ENCODE measurements at places on chromosomes 2 and 18.

- DNase-seq: no peak
Observed at GRCh38 chr2:69689466-69689865, 45.9 kb upstream of the AAK1 start.

DNA sequence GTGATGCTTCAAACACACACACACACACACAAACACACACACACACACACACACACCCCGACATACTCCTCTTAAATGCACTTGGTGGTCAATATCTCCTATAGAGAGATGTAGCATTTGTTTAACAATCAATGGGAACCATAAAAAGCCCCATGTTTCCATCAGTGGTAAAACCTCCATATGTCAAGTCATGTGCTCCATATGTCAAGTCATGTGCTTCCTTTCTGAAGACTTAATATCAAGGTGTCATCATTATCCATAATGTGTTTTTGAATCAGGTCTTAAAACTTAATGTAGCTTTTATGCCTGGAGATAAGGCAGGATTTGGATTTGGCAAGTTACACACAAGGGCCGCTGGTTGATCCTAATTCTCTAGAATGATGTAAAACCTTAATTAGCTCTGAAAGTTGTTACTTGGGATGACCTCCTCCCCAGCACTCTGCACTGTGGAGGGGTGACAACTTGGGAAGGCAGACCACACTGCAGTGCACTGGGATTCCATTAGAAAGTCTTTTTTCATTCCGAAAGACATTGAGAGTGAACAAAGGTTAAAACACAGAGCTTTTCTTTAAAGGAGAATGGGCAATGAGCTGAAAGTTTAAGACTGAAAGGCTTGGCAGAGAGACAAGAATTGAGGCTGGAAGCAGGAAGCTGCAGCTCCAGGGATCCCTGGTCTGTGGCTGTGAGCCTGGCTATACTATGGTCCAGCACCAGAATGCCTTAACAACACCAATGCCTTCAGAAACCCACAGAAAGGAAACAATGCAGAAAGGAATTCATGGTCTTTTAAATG is 26.4 kb downstream of the ALK start:
- DNase-seq: no peak

DNA sequence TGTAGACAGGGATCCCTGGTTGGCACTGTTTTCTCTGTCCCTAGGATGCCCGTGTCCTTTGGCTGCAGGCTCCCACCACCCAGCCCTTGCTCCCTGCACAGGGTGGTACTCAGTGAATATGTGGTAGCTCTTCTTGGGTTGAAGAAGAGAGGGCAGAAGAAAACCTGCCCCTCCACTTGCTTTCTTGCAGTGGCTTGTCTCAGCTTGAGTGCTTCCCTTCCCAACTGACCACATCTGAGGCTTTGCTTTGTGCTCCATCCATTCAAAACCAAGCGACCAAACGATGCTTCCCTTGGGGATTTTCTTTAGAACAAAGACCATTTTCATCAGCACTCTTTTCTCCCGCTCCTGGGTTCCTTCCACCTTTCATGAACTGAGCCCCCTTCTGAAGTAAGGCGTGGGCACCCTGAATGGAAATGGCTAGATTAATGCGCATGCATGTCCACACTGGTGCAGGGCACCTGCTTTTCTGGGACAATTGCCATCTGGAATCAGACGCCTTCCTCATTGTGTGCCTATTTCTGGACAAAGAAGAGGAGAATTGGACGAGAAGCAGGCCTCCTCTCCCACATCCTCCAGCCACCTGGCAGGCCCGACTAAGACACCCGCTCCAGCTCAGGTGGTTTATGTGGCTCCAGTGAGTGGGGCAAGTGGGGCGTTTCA is 59.1 kb downstream of the ARL4C start:
- peak; percentile 37 for DNase-seq

- no peak for DNase-seq
Observed at GRCh38 chr2:1137913-1138391, 187.3 kb downstream of the SNTG2 start.

DNA sequence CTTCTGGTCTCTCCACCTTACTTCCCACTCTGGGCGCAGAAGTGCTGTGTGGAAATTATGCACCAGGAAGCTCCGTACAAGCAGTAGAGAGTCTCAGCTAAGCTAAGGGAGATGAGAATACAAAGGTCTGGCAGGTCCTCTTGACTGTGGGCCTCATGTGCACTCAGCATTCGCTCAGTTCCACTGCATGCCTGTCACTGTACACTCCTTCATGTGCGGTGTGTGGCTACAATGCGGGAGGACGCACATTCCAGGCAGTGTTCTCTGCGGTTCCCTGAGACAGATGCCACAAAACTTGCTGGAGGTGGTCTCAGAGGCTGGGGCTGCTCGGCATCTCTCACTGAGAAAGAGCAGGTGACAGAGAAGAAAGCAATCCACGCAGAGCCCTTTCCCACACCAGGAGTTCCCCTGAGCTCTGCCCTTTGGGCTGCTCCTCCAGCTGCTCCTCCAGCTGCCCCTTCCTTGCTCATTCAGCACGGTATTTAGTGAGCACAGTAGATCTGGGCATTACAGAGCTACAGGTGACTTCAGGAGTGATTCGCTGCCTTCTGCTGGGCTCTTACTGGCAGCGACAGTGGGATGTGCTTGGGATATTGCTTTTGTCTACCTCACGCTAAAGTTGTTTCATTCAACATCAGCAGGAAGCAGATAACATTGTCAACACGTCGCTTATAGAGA is 176.6 kb downstream of the SH3RF3 start:
- DNase-seq: no peak

- no peak for DNase-seq
Observed at GRCh38 chr2:101409699-101410098, 22.4 kb upstream of the CREG2 start.

GRCh38 chr2:47302308-47302707 is 100.6 kb upstream of the MSH2 start:
- DNase-seq: no peak

- no peak for DNase-seq
Observed at GRCh38 chr2:229044581-229044980, 226.5 kb downstream of the PID1 start.

DNA sequence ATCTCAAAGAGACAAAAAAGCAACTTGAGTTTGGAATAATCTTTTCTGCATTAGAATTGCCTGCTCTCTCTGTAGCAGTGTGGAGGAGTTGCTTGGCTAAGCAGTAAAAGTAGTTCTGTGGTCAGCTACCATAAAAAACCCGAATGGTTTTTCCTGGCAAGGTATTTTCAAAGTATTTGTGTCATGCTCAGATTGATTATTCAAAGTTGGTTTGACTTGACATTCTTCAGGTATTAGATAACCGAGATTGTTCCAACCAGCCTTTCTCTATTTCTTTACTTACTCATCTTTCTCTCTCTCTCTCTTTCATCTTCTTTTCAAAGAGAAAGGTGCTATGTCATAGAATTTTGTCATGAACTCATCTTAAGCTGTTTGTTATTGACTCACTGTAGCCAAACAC is 404.9 kb downstream of the CPS1 start:
- DNase-seq: no peak

GRCh38 chr2:108909275-108909823 is 79.7 kb downstream of the EDAR start:
- DNase-seq: no peak

- no peak for DNase-seq
Observed at GRCh38 chr2:156663757-156664409, 227.7 kb downstream of the GPD2 start.

GRCh38 chr2:112577756-112578155 is 6.7 kb upstream of the CHCHD5 start:
- no peak for DNase-seq

DNA sequence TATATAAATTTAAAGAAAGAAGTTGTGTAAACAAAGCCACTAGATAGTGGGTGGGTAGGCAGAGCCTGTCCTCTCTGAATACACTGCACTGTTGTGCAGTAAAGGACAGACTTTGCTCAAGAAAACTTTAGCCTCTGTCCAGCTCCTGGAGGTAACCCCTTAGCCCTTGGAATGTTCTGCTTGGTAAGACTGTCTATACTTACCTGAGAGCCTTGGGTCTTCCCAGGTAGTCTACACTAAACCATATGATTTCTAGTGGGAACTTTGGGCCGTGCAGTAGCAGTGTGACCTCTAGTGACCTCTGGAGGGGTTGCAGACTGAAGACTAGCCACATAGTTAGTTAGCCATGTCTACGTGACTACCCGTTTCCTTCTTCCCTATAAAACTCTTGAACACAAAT is 678.3 kb upstream of the NRXN1 start:
- peak; percentile 1 for DNase-seq

- DNase-seq: no peak
Observed at GRCh38 chr18:49486606-49486952, 455 bp downstream of the C18orf32 start.

GRCh38 chr2:164257742-164258141 is 363.5 kb downstream of the GRB14 start:
- DNase-seq: peak; percentile 13

GRCh38 chr2:161836664-161837063 is 212.4 kb downstream of the SLC4A10 start:
- DNase-seq: no peak

DNA sequence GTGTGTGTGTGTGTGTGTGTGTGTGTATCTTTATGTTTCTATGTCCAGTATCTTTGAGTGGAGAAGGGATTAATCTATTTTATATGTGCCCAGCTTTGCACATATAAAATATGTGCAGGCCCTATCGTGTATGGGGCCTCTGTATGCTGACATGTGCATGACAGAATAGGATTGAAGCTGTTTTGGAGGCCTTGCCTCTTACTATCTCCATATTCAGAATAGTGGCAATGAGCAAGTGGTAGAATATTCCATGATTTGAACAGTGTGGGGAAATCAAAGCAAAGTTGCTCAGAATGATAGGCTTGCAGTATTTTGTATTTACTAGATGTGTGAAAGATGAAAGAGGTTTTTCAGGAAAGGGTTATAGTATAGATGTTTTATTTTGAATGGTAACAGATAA is 480.8 kb downstream of the XIRP2 start:
- no peak for DNase-seq

DNA sequence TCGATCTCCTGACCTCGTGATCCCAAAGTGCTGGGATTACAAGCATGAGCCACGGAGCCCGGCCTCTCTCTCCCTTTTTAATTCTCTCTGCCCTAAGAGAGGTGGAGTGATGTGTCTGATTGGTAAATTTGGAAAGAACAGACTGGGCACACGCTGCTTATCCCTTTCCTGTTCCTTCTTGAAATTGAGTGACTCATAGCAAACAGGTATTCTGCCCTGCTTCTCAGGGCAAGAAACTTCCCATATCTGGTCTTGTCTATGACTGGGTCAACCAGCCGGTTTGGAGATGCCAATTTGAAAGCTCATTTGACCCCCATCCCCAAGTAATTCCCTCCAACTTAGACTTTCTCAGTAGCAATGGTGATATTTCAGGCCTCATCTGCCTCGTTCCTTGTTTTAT is 15.0 kb downstream of the LYPD1 start:
- no peak for DNase-seq

DNA sequence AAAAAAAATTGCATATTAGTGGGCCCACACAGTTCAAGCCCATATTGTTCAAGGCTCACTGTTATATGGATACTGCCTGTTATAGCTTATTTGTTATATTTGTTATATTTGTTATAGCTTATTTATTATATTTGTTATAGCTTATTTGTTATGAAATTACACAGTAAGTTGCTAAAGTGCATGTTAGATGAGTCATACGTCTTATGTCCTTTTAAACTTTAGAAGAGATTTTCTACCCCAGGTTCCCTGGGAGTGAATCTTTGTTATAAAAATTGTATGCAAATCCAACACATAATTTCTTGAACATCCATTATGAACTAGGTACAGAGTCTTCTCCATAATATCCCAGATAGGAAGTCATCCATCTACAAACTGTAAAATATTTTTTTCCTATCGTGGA is 22.1 kb downstream of the HTR2B start:
- no peak for DNase-seq

DNA sequence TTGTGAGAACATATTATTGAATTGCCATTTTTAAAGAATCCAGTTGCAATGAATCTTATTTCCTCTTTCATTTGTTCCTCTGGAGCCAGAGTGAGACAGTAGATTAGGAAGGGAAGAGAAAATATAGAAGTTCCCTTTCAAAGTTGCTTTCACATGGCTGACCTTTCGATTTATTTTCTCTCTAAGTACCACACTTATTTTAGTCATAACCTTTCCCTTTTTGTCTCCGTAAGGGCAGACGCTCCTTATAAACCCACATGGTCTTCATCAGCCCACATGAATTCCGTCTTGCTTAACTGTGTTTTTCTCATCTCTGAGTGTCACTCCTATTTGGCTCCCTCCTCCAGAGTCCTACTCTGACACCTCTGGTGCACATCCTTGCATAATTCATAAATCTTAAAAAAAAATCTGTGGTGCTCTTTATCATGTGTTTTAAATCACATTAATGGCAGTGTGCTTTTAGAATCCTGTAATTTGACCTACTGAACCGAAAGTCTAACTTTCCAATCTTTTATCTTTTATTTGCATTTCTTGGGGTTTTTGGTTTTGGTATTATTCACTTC is 38.5 kb upstream of the ZNF396 start:
- DNase-seq: peak; percentile 35

GRCh38 chr18:12839057-12839525 is 44.9 kb downstream of the PTPN2 start:
- DNase-seq: no peak

GRCh38 chr2:200356857-200357384 is 50.4 kb downstream of the SPATS2L start:
- DNase-seq: no peak

DNA sequence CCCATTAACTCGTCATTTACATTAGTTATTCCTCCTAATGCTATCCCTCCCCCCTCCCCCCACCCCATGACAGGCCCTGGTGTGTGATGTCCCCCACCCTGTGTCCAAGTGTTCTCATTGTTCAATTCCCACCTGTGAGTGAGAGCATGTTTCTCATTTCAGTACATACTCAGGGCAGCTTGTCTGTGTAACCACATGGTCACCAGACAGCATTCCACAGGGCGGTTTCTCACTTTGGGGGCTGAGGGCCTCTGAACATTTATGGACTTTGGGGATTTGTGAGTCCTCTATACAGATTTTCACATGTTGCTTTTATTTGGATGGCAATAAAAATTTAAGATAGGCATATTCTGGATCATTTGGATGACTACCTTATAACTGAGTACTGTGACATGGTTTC is 84.0 kb downstream of the LYPD6B start:
- no peak for DNase-seq

- DNase-seq: no peak
Observed at GRCh38 chr2:103986001-103986400, 867.9 kb upstream of the POU3F3 start.

- no peak for DNase-seq
Observed at GRCh38 chr2:228731517-228731916, 539.6 kb downstream of the PID1 start.

GRCh38 chr18:78431606-78432005 is 548.0 kb upstream of the SALL3 start:
- DNase-seq: no peak

DNA sequence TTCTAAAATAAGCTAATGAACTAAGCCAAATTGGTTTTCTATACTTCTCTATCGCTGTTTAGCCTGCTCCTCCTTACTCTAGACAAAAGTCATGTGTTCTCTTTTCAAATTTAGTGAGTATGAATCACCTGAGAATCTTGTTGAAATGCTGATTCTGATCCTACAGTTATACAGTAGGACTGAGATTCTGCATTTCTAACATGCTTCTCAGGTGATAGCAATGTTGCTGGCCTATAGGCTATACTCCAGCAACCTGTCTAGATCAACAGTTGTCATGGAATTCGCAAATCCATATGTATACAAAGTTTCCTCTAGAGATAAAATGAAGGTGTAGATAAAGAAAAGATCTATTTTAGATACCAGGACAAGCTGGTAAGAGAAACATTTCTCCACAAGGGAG is 62.9 kb downstream of the MEMO1 start:
- no peak for DNase-seq

GRCh38 chr2:37795938-37796337 is 124.5 kb upstream of the CDC42EP3 start:
- no peak for DNase-seq

All from Ammon's horn (tissue), 1 donor.